ENCODE measurements at places on chromosomes 16 and 17.

- no peak for DNase-seq
These were observed 13.6 kb upstream of the TNS4 start for GRCh38 chr17:40515011-40515410.

DNA sequence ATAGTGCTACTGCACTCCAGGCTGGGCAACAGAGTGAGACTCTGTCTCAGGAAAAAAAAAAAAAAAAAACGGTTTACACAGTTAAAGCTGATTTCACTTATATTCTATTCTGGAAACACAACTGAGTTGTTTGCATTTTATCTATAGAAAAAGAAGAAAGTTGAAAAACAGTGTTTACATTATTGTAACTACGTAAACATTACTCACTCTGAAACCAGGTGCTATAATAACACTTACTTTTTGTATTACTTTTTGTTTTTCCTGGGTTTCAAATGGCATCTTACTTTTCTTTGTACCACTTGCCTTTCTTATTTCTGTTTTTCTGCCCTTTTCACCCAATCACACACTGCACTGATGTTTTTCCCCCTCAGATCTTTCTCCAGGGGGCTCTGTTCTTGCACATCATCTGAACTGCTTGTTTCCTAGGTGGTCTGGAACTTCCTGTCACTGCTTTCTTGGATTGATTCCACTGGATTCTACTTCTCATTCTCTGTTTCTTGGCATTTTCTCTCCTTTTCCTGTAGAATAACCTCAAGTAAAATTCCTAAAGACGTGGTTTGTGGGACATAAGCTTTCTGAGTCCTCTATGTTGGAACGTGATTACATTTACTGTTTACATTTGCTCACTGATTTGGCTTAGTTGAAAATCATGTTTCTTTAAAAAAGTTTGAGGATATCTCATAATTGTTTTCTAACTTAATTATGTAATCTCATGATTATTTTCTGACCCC, 142.1 kb downstream of the HS3ST3B1 start:
- no peak for DNase-seq

GRCh38 chr17:223723-224471, 42.4 kb upstream of the DOC2B start:
- DNase-seq, result no peak

- DNase-seq, result no peak
These were observed 5.6 kb downstream of the GLG1 start for GRCh38 chr16:74601126-74601871.

DNA sequence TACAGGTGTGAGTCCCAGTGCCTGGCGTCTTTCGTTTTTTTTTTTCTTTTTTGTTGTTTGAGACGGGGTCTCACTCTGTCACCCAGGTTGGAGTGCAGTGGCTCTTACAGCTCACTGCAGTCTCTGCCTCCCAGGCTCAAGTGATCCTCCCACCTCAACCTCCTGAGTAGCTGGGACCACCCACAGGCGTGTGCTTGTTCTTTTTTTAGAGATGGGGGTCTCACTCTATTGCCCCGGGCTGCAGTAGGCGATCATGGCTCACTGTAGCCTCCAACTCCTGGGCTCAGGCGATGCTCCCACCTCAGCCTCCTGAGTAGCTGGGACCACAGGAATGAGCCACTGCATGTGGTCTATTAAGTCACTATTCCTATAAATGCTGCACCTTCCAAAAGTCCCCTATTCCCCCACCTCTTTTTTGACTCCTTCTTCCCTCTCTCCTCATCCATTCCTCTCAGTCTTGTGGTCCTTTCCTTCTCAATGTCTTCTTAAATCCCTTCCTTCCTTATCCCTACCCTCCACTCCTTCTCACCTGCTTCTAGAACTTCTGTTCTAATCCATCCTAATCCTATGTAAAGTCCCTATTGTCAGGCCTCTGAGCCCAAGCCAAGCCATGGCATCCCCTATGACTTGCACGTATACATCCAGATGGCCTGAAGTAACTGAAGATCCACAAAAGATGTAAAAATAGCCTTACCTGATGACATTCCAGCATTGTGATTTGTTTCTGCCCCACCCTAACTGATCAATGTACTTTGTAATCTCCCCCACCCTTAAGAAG, 9.2 kb downstream of the GGA3 start:
- no peak for DNase-seq

DNA sequence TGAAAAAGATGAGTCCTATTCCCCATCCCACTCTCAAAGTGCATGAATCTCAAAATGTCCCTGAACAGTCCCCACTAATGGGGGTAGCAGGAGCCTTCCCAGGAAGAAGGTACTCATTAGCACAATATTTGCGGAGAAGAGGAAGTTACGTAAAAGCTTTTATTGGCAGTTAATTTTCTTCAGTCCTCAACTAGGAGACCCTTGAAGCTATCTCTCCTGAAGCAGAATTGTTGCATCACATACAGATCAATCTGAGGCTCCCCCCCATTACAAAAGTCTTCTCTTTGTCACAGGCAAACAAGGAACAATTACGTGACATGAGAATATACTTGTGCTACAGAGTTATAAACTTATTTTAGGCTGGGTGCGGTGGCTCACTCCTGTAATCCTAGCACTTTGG, 14.2 kb downstream of the SLFN12L start:
- DNase-seq, result no peak

DNA sequence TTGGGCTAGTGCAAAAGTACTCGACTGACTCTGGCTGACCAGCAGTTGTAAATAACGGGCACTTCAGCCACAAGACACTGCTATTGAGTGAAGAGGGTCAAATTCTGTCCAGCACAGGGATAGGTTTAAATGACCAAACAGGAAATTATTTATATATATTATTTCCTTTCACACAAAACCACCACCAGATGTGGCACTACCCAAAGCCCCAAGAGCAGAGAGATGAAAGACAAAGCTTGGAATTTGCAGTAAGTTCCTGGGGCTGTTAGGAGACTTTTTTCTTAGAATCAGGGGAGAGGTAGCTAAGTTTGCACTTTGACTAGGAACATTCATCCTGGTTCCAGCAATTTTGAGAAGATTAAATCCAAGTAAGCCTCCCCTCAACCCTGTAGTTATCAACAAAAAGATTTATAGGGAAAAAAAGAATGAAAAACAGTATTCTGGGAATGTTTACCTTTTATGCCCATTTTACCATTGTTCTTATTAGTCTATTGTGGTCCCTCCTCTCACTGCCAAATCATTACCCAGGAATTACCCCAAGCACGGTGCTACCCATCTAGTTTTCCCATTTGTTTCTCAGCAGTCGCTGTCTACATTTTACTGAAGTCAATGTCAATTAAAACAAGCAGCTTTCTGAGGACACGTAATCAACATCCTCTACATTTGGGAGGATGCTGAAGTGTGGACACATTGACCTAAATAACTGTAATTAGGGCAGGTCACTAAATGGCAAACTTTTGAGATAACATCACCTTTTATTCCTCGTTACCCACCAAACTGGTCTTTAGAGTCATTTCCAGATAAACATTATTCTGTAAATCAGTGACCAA, 43.5 kb downstream of the GRB7 start:
- no peak for DNase-seq

DNA sequence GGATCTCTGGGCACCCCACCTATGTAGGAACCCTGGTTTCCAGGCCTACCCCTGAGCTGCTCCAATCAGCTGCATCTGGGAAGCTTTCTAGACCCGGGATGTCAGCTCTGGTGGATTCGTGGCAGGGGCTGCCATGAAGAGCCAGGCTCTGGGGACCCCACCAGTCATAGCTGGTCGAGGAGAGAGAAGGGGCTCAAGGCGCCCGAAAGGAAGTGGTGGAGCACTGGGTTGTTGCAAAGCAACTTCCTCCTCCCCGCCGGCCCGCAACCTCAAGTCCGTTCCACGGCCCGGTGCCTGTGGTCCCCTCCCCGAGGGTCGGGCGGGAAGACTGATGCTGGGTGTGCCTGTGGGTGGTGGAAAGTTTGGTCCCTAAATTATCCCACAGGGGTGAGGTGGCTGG, 10.2 kb downstream of the TBKBP1 start:
- no peak for DNase-seq

DNA sequence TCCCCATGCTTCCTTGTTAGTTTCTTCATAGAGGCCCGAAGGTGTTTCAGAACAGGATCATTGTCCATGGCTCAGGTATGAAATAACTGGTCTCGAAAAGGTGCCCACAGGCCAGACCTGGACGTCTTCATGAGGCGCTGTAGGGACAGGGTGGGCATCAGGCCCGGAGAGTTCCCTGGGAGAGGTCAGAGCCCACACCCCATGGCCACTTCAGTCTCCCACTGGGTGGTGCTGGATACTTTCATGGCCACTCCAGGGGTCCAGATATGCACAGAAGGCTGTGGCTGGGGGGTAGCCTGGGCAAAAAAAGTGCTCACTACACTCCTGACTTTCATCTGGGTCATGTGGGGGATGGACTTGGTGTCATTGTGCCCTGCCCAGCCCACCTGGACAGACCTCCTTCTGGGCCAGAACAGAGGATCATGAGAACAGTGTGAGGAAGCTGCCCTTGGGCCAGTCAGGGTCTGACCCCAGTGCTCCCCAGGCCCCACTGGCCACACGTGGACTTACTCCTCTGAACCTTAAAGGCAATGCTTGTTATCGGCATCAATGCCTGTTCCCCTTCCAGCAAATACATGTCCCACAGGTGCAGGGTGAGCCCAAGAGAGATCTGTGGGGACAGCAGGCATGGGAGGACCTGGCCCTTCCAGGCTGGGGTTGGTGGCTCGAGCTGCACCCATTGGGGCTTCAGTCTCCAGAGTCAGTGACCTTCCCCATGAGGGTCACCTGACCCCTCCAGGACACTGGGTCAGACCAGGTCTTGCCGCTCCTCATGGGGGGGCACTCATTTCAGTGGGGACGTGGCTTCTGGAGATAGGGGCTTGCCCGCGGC, 36.9 kb downstream of the LGALS9 start:
- DNase-seq, result no peak

GRCh38 chr17:80294210-80294609, 33.6 kb downstream of the RNF213 start:
- DNase-seq, result no peak

DNA sequence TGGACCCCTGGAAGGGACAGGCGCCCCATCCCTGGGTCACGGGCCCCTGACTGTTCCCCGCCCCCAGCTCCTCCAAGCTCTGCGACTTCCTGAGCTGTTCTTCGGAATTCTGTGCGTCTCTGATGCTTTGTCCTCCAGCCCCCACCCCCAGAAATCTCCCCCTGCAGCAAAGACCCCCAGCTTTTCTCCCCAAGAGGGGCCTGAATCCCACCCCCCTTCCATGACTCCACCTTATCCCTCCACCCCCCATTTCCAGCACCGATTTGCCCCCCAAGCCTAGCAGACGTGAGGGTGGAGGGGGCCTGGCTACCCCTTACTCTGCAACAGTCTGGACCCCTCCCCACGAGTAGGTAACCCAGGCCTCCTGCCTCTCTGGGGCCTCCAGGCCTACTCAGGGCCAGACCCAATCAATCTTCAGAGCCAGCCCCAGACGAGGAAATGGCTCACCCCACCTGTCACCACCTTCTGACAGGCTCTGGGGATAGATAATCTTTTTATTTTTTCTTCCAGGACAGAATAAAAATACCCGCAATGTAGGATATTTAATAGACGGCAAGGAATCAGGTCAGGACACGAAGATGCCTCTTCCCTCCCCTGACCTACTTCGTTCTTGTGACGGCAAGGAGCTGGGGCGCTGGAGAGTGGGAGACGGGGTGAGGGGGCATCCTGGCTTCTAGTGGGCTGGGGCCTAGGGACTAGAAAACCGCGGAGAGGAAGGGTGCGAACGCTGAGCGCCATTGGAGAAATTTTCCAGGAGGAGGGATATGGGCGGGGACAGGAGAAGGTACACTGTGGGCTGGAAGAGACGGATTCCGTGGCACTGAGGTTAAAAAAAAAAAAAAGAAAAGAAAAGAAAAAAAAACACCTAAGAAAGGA, 744 bp upstream of the PLXDC1 start:
- no peak for DNase-seq

GRCh38 chr16:22317625-22318024, 20.4 kb downstream of the POLR3E start:
- DNase-seq, result no peak

DNA sequence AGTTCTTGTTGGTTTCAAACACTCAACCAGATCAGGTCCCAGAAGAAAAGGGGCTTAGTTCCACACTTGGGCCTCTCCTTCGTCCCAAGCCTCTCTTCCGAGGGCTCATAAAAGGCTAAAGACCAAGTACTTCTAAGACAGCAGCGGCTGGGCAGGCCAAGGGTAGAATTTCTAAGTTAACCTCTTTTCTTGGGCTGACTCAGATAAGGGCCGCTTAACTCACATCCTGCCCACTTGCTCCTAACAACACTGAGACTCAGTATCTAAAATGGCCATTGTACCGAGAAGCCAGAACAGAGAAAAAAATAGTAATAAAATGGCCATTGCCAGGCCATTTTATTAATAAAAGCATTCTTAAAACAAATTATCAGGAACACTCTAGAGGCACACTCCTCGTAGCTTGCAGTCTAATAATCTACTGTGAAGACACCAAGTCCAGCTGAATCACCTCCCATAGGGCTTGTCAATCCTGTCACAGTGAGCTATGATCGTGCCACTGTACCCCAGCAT, 42.1 kb downstream of the RANBP10 start:
- DNase-seq, result no peak

DNA sequence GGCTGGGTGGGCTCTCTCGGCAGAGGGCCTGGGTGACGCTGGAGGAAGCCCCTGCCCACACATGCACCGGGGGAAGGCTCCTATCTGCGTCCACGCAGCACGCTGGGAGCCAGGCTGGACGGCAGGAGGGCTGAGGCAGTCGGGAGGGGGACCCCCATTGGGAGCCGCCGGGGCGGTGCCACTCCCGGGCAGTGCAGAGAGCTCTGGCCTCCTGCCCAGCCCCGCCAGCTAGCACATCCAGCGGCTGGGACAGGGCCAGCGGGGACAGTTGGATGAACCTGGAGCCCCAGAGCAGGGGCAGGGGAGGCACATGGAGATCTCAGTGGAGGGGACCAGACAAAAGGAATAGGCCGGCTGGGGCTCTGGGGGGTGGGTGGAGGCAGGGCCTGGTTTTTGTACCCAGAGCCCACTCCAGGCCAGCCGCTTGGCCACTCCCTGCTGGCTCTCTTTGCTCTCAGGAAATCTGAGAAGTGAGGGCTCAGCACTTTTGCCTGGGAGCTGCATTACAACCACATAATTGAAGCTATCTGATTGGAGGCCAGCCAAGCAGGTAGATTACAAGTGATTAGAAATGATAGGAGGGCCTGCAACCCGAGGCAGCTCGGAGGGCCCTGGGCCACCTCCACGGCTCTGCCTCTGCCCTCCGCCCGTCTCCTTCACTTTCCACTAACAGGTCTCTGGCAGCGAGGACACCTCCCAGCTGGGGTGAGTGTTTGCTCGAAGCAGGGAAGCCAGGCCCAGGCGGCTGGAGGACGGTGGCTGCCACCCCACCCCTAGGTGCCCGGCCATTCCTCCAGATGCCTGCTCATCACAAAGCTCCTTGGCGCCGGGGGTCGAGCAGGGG, 40.1 kb downstream of the ENGASE start:
- no peak for DNase-seq

- DNase-seq, result no peak
These were observed 107.9 kb downstream of the RAP1GAP2 start for GRCh38 chr17:2904135-2904534.
